Stimulated activated CD4-positive, alpha-beta T cell treated with anti-CD3 and anti-CD28 coated beads, Interleukin-2, amount 100 ng/mL, for 48 hours (primary cell): ENCODE measurements at places on chromosomes 5 and 9.

GRCh38 chr9:131645078-131645776 lies 94.6 kb downstream of the RAPGEF1 start:
- DNase-seq: no peak

DNA sequence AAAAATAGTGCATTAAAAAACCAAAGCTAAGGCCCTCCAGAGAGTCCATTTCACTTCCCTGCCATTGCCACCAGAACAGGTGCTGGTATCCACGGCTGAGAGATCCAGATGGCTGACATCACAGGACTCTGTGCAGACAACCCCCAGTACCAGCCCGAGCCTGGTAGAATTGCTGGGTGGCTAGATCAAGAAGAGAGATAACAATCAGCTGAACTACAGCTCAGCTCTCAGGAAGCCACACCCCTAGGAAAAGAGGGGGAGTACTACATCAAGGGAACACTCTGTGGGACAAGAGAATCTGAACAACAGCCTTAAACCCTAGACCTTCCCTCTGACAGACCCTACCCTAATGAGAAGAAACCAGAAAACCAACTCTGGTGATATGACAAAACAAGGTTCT lies 73.8 kb upstream of the SLIT3 start:
- DNase-seq: no peak

- no peak for DNase-seq
Measured at GRCh38 chr9:80382211-80382891, 810.6 kb downstream of the TLE4 start.

- DNase-seq: no peak
Measured at GRCh38 chr9:6869081-6869948, 111.5 kb downstream of the KDM4C start.

- peak; percentile 61 for DNase-seq
Measured at GRCh38 chr9:70111042-70111602, 67.5 kb downstream of the MAMDC2 start.

GRCh38 chr5:102547141-102548035 lies 48.6 kb upstream of the SLCO6A1 start:
- no peak for DNase-seq

GRCh38 chr9:109414125-109414785 lies 83.9 kb downstream of the PTPN3 start:
- DNase-seq: no peak
